ENCODE measurements at places on chromosomes 2 and 18. TPM values are rescaled to one million over a fixed set of nuclear protein-coding genes. Genes with fewer than 3 reads are reported as not detected.

Gene PRKAG3
- not detected for polyA plus RNA-seq

Gene NT5DC4
- not detected for polyA plus RNA-seq

Gene FZD7
- polyA plus RNA-seq, result 4.9 TPM

Gene CHRND
- not detected for polyA plus RNA-seq

Gene PJVK
- polyA plus RNA-seq, result 3.6 TPM

Gene PAX8
- 1.5 TPM for polyA plus RNA-seq

Gene FHL2
- 70.3 TPM for polyA plus RNA-seq

Gene GCG
- not detected for polyA plus RNA-seq

Gene PDCD1
- polyA plus RNA-seq, result not detected

Gene AKAIN1
- not detected for polyA plus RNA-seq

Gene NEDD4L
- 21.7 TPM for polyA plus RNA-seq

Gene PIEZO2
- 1.6 TPM for polyA plus RNA-seq

Gene LRRC30
- not detected for polyA plus RNA-seq

Gene SULT1C4
- not detected for polyA plus RNA-seq

Gene MTX2
- 56.9 TPM for polyA plus RNA-seq

Gene LRP1B
- not detected for polyA plus RNA-seq

Gene GALNT3
- polyA plus RNA-seq, result not detected

Gene PLGLB2
- 0.76 TPM for polyA plus RNA-seq

Gene UGT1A4
- 0.05 TPM for polyA plus RNA-seq

Gene NTSR2
- not detected for polyA plus RNA-seq

Gene DLGAP1
- polyA plus RNA-seq, result 0.09 TPM

Gene CXCR4
- polyA plus RNA-seq, result 0.12 TPM

Gene FOXI3
- polyA plus RNA-seq, result not detected

Gene ASAP2
- polyA plus RNA-seq, result 19.8 TPM

Gene ELAC1
- polyA plus RNA-seq, result 4.2 TPM

Gene DSG4
- polyA plus RNA-seq, result not detected

Gene RRM2
- polyA plus RNA-seq, result 121 TPM

Gene ZDBF2
- 1.7 TPM for polyA plus RNA-seq

Gene ALLC
- polyA plus RNA-seq, result not detected

Gene PLEKHA3
- 9.6 TPM for polyA plus RNA-seq

Gene IKZF2
- 0.18 TPM for polyA plus RNA-seq

Gene HIBCH
- polyA plus RNA-seq, result 21.8 TPM

Gene ADRA2B
- polyA plus RNA-seq, result 0.07 TPM

Gene GKN2
- 3.3 TPM for polyA plus RNA-seq

Gene CCT4
- 355 TPM for polyA plus RNA-seq

Gene TFCP2L1
- 1.3 TPM for polyA plus RNA-seq

Gene ST6GAL2
- 23.9 TPM for polyA plus RNA-seq

Gene TTLL4
- 25.6 TPM for polyA plus RNA-seq

Gene FAM124B
- not detected for polyA plus RNA-seq

Gene CRYGD
- not detected for polyA plus RNA-seq

Gene GALNT5
- 3.2 TPM for polyA plus RNA-seq

Measured in A549 (cell line).